ENCODE measurements at places on chromosomes 12 and 14.

DNA sequence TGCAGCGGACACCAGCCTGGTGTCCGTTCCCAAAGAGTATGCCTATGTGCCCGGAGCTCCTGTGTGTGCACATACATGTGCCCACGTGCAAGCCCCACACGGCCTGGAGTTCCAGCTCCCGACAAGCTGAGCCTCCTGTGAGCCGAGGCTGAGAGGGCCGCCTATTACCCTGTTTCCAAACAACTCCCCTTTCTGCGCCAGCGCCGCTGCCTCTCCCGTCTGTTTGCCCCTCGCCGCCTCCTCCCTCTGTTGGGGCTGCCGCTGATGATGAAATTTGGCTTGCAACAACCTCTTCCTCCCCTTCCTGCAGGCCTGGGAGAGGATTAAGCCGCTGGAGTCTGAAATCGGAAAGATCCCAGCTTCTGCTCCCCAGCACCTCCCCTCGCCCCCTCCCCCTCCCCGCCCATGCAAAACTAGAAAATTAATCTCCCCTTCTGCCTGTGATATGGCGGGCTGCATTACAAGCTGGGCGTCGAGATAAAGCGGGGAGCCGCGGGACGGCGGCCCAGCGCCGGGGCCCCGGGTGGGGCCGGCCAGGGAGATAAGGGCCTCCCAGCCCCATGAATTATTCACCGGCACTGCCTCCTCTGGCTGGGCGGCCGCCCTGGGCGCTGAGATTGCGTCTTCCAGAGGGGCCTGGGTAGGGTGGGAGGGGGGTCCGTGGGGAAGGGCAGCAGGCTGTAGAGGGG lies 6.8 kb upstream of the ASIC1 start:
- no peak for DNase-seq

DNA sequence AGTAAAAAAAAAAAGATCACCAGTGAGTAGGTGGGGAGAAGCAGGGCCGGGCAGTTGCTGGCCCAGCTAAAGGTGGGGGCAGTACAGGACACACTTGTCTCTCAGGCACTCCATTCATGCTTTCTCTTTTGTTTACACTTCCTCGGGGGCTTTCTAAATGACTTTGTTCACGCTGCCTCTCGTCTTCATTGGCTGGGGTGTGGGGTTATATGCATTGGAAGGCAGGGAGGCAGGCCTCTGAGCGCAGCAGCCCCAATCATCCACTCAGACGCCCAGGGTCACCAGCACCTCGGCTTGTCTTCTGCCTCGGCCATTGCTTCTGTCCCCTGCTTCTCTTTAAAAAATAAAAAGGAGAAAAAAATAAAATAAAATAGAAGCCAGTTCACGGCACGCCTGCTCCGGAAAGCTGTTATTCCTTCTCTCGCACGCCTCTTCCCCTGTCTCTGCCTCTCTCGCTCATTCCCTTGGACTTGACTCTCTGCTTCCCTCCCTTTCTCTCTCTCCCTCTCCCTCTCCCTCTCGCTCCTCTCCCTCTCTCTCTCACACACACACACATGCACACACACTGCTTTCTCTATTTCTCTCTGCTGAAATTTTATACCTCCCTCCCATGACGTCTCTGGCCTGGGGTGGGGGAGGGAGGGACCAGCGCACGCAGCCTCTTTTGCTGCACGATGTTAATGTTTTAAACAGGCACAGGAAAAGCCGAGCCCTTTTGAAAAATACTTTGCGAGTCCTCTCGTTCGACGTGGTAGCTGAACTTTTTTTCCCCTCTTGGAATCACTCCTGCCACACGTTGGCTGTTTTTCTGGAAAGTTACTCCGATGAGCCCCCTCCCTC lies at the start of gene TGFB3:
TSS of gene TGFB3 (minus strand) at position 570 of the 840 bp plus-strand sequence. CDS start 1,102 bp downstream, outside the sequence.
- peak; percentile 78 for DNase-seq

DNA sequence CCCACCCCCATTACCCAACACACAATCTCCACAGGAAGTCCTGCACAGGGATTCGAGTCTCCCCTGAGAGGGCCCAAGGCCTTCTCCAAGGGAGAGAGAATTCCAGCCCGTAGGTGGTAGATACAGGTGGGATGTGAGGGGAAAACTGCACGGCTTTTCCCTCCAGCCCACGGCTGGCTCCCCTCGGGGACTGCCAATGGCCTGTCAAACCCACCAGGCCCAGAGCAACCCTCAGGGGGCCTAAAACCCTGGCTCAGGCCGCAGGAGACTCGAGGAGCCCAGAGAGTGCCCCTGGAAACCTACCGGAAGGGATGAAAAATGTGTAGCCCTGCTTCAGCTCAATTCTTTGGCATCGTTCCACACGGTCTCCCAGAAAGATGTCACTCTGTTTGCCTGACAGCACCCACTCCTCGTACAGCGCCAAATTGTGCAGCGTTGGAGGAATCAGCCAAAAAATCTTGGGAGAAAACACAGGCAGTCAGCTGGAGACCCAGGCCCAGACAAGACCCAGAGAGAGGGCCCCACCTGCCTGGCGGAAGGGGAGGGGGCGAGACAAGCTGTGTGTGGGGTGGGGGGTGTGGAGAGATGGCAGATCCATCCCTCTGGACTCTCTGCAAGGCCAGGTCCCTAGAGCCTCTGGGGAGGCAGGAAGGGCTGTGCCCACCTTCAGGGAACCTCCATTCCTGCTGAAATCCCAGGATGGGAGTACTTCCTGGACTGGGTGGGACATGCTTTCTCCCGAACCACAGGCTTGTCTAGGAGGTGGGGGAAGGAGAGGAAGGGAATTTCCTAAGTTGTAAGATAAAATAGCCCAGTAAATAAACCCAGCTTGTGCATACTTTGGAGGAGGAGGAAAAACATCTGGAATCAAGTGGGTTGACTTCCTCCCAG lies 48.1 kb downstream of the KDM2B start:
- DNase-seq: no peak

DNA sequence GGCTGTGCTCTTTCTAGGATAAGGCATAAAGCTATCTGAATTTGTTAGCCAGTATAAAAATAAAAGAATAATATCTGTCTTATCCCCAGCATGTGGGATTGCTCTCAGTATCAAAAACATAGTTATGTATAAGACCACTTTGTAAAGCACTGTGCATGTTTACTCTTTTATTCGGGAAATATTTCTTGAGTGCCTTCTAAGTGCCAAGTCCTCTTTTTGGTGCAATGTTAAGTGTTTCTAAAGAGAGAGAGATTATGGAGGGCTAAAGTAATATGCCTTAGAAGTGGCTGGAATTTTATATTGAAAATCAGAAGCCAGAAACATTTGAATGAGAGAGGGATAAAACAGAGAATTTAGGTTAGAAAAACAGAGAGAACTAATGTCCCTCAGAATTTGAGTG lies 212.0 kb downstream of the ALG10B start:
- no peak for DNase-seq

GRCh38 chr12:66962290-66962689 lies 283.4 kb upstream of the GRIP1 start:
- DNase-seq: no peak

- no peak for DNase-seq
These were observed 9.7 kb downstream of the SERPINA1 start for GRCh38 chr14:94378527-94379290.

DNA sequence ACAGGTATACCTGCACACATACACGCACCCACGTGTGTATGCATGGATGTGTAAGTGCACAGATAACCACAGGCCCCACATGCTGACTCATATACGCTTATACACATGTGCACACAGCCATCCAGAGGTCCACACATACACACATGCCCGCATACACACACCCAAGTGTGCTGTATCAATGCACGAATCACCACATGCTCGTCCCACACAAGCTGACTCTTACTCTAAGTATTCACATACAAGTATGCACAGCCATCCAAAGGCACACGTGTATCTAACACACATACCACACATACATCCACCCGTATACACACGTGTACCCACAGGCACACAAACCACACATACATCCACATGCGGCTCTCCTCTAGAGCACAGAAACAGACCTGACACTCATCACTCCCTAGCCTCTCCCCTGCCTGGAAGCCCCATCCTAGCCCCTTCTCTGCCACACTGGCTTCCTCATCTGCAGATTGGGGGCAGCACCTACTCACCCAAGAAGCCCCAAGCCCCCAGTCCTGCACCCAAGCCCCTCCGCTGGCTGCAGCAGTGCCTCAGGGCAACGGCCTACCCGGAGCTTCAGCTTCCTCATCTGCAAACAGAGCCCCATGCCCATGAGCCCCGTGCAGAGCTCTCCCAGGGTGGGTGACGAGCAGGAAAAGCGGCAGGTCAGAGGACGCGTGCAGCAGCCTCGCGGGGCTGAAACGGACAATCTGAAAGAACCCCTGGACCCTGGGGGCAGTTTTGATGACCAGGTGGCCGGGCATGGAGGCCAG lies 105.4 kb downstream of the NCOR2 start:
- DNase-seq: no peak

GRCh38 chr14:91360490-91361232 lies 57.0 kb downstream of the CCDC88C start:
- DNase-seq: no peak

DNA sequence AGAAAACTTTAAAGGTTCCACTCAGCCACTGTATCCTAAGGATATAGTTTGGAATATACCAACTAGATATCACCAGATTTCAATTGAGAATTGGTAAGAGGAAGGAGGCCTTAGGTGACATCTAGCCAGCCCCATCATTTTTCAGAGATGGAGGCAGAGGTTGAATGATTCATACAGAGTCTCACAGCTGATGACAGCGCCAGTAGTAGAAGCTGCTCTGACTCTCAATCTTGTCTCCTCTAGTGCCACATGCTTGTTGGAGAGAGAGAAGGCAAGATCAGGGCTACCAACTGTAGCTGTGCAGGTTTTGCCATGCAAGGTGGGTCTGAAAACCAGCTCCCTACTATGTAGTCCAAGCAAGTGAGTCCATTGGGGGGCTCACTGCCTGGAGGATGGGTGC lies 6.1 kb downstream of the FRMD6 start:
- DNase-seq: no peak

GRCh38 chr12:86727160-86727559 lies 471.0 kb upstream of the MGAT4C start:
- DNase-seq: no peak

DNA sequence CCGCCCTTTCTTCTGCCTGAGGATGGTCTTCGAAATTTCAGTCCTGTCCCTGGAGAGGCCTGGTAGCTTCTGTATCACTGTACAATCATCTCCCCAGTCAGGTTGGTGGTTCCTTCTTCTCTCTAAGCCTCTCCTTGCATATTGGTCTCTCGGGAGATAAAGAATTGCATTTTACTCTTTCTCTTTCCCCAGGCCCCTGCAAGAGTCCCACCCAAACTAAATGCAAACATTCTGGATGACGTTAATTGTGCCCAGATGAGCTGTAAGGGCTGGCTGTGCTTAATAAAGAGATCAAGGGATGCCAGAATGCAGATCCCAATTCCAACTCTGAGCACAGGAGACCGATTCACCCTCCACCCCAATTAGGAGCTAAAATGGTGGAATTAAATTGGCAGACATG lies 835.4 kb upstream of the TMEM132C start:
- no peak for DNase-seq

- peak; percentile 74 for DNase-seq
These were observed 25.2 kb upstream of the RND1 start for GRCh38 chr12:48890657-48891418.

GRCh38 chr12:52035190-52035589 lies 16.1 kb upstream of the NR4A1 start:
- no peak for DNase-seq

GRCh38 chr12:100801320-100801719 lies 6.7 kb downstream of the ANO4 start:
- DNase-seq: no peak

DNA sequence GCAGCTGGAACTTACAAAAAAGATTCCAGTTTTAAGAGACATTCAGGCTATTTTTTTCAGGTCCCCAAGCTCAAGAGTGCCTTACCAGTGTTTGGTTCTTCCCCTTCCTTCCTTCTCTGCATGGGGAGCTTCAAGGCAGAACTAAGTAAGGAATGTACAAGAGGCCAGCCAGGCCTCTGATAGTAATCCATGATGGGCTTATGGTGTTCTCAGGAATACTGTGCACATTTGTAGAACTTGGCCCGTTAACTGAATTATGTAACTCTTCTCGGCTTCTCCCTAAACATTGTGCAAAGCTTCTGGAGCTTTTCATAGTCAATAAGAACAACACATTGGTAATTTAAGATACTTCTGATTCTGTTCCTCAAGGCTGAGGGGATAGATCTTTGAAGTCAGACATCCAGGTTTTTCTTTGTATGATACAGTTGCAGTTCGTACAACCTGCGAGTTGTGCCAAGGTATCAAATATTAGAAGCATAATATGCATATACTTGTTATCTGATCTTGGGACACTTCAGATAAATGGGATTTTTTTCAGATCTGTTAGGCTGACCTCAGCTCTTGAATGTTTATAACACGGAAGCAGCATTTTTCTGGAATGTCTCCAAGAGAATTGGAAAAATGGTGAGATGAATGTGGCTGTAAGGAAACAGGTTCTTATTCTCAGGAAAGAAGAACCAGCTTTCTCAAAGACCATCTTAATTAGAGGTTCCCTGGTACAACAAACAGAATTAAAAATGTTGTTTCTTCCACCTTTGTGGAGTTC lies 148.6 kb downstream of the ANO4 start:
- DNase-seq: no peak

GRCh38 chr14:82500222-82500621 lies 966.6 kb upstream of the SEL1L start:
- DNase-seq: no peak

DNA sequence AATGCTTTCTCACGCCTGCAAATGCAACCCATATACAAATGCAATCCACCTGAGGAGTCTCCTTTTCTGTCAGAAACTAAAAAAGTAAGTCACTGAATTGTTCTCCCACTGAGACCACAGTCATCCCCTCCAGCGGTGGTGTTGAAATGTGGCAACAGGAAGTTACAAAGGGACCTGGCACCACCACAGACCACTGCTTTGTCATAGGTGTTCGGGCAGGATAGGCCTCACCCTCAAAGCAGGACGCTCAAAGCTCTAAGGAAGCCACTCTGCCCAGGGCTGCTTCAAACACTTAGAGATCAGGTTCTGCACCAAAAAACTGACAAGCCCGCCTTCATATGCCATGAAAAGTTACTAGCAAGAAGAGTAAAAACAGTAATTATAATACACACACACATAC lies 11.3 kb downstream of the PHLDA1 start:
- DNase-seq: peak; percentile 82

DNA sequence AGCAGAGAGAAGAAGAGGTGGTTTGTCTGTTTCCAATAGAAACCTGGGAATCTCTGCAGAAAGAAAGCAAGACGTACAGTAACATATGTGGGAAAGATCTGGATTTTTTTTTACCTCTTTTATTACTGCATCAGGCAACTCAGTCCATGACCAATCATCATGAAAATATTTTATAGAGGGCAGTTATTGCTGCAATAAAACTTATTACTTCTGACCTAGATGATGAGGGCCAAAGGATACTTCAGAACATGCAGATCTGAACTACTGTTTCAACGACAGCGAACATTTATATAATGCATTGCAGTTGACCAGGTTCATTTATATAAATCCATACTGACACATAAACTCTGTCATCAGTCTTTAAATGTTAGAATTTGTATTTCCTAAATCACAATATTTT lies 67.7 kb downstream of the STAB2 start:
- no peak for DNase-seq

- DNase-seq: peak; percentile 85
These were observed at the start of gene TRMT61A for GRCh38 chr14:103528587-103529382. Gene TRMT61A (plus strand): TSS chr14:103529196. CDS start chr14:103529979, 783 bp downstream.

DNA sequence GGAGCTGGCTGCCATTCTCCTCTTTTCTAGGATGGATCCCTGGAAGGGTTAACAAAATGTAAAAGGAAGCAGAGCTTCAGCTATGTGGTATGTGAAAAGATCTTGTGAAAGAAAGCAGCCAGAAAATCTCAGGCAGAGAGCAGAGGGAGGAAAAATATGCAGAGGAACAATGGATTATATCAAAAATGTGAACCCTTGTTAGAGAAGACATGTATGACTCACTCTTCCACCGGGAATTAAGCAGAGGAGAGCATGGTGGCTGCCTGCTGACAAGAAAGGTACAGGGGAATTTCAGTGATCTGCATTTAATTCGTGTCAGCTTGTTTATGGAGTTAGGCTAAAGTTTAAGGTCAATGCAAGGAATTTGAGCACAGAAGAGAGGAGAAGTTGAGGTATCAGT lies 46.3 kb downstream of the KCNA1 start:
- DNase-seq: no peak
